NCI-H2081 (cell line): ENCODE measurements at places on chromosomes 2 and 18.

- no peak for DNase-seq
These were observed 84.0 kb downstream of the SMAD2 start for GRCh38 chr18:47846431-47846830.

DNA sequence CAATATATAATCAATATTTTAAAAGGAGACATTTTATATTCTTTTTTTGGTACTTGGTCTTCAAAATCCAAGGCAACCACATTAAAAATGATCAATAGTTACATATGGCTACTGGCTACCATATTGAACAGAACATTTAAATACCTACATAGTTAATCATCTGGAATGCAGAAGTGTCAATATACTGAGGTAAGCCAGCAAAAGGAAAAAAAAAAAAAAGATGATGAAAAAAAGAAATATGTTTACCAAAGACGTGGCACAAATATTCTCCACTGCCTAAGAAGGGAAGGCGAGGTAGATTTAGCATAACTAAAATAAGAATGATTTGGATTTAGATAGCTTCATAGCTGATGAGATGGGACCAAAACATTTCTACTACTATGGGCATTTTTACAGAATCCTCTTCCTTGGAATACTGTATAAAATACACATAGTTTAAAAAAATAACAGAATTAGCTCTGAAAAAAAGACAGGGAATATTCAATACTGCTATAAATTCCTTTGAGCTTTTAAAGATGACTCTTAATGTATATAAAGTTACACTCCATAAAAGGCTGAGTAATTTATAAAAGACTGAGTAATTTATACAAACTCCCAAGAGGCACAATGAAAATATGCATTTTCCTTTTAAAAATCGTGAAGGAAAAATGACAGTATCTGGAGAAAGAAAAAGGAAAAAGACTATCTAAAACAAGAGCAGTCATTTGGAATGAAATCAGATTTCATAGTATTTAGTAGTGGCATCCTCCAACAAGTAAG is 63.5 kb downstream of the CDH2 start:
- DNase-seq = no peak

GRCh38 chr18:54712306-54712705 is 116.0 kb upstream of the RAB27B start:
- DNase-seq = no peak

- no peak for DNase-seq
These were observed 96.7 kb downstream of the RHOB start for GRCh38 chr2:20543469-20544152.

GRCh38 chr2:182914852-182915251 is 48.4 kb upstream of the FRZB start:
- no peak for DNase-seq

- no peak for DNase-seq
These were observed 25.2 kb downstream of the KIAA2012 start for GRCh38 chr2:202098291-202098690.

DNA sequence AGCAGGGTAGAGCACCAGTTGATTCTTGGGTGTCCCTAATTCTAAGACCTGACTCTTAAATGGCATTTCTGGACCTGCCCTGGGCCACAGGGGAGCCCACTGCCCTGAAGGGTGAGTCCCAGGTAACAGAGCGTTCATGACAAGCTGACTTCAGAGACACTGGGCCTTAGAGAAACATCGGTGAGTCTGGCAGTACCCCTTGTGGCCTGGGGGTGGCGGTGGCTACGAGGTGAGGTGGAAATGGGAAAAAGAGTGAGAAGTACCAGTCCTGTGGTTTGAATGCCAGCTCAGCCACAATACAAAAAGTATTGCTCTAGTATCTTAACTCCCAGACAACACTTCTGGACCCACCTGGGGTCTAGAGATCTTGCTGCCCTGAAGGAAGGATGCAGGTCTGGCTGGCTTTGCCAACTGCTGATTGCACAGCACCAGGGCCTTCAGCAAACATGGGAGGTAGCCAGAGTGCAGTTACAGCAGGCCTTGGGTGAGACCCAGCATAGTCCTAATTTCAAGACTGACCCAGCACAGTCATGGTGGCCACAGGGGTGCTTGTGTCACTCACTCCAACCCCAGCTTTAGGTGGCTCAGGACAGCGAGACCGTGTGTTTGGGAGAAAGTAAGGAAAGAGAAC is 44.5 kb downstream of the USP34 start:
- DNase-seq = no peak

- DNase-seq = no peak
These were observed 937.1 kb downstream of the TSN start for GRCh38 chr2:122692400-122693083.

GRCh38 chr2:228432116-228432515 is 250.6 kb upstream of the SPHKAP start:
- DNase-seq = no peak

DNA sequence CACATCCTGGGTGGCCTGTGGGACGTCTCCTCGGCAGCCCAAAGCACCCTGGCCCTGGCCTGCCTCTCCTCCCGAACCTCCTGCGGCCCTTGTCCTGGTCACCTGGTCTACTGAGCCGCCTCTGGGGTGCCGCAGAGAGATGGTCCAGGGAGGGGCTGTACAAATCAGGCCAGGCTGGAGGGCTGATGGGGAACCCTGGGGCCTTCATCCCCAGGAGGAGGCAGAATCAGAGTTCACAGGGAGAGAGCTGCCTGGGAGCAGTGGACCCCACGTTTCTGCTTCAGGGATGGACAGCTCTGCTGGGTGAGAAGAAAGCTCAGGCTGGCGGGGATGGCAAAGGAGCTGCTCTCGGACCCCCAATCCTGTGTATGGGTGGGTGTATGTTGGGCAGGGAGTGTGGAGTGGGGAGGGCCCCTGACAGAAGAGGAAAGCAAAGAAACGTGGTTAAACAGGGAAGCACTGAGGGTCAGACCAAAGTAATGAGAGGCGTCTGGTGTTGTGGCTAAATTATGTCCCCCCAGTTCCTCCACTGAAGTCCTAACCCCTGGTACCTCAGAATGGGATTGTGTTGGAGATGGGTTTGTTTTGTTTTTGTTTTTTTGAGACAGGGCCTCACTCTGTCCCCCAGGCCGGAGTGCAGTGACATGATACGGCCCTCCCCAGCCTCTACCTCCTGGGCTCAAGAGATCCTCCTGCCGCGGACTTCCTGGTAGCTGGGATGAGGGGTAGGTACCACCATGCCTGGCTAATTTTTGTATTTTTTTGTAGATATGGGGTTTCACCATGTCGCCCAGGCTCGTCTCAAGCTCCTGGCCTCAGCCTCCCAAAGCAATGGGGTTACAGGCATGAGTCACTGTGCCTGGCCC is 73.4 kb upstream of the SMAD7 start:
- DNase-seq = no peak
